ENCODE measurements at places on chromosomes 4 and X.

- DNase-seq, result no peak
These were observed 1.7 kb upstream of the KDR start for GRCh38 chr4:55127053-55127452.

- DNase-seq, result no peak
These were observed 92.4 kb downstream of the HPGD start for GRCh38 chr4:174429701-174430410.

DNA sequence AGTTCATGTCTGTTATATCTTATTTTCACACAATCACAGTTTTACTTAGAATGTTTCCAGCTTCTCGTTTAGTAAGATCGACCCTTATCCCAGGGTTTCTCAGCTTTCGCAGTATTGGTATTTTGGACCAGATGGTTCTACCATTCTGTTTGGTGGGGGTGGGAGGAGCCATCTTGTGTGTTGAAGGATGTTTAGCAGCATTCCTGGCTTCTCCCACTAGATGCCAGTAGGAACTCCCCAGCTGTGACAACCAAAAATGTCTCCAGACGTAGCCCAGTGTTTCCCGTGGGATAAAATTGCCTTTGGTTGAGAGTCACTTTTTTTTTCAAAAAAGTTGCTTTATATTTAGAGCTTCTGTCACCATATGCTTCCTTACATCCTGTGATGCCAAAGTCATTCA is 90.9 kb upstream of the TLR2 start:
- no peak for DNase-seq

GRCh38 chr4:13989501-13989900 is 362.0 kb upstream of the BOD1L1 start:
- DNase-seq, result no peak

DNA sequence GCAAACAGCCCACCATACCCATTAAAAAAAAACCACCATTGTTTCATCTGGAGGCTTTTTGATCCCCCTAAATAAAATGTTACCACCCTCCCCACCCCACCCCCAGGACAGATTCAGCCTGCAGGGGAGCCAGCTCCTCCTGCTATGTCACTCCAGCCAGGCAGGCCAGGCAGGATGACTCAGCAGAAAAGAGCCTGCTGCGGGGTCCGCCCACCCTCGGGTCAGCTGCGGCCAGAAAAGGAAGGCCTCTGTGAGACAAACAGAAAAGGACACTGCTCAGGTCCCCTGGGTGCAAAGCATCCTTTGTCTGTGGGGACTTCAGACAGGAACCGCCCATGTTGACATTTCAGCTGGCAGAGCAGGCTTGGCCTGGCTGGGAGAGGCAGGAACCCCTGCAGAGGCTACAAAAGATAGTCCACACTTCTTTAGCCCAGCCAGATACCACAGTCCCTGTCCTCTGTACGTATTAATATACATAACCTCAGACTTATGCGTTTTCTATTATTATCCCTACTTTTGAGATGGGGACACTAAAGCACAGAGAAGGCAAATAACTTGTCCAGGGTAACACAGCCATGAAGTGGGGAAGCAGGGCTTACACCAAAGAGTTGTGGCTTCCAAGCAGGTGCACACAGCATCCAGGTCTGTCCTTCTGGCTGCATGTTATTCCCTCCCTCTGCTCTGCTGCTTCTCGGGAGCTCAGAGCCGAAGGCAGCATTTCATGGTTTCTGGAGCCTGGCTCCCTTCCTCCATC is 147.7 kb downstream of the CPEB2 start:
- no peak for DNase-seq

GRCh38 chrX:137044893-137045292 is 11.1 kb upstream of the GPR101 start:
- no peak for DNase-seq

DNA sequence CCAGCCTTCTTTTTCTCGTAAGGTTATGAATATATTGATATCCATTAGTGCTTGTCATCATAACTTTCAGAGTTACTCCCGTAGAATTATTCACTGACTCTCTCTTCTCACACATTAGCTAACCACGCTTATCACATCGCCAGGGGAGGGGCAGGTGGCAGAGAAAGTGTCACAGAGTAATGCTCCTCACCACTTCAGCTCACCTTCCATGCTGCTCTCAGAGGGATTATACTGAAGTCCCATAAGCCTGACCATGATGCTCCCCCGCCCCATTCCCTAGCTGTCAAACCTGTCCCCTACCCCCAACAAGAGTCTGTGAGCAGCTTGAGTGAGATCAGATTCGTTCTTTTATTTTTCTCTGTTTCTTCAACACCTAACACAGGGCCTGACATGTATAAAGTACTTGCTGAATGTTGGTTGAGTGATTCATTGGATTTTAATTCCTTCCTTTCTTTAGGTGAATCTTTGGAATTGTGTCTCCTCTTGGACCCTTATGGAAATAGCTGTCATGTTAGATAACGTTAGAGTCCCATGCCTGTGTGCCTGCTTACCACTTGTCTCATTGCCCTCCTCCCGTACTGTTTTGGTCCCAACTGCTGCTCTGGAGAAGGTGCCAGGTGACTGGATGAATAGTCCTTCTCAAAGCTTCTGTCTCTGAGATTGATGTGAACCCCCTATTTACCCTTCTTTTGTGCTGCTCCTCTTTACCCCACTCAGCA is 55.1 kb downstream of the RS1 start:
- no peak for DNase-seq

- peak; percentile 38 for DNase-seq
These were observed 29.2 kb upstream of the MXD4 start for GRCh38 chr4:2290974-2291704.

- DNase-seq, result no peak
These were observed 145.5 kb downstream of the AREG start for GRCh38 chr4:74590476-74590875.

DNA sequence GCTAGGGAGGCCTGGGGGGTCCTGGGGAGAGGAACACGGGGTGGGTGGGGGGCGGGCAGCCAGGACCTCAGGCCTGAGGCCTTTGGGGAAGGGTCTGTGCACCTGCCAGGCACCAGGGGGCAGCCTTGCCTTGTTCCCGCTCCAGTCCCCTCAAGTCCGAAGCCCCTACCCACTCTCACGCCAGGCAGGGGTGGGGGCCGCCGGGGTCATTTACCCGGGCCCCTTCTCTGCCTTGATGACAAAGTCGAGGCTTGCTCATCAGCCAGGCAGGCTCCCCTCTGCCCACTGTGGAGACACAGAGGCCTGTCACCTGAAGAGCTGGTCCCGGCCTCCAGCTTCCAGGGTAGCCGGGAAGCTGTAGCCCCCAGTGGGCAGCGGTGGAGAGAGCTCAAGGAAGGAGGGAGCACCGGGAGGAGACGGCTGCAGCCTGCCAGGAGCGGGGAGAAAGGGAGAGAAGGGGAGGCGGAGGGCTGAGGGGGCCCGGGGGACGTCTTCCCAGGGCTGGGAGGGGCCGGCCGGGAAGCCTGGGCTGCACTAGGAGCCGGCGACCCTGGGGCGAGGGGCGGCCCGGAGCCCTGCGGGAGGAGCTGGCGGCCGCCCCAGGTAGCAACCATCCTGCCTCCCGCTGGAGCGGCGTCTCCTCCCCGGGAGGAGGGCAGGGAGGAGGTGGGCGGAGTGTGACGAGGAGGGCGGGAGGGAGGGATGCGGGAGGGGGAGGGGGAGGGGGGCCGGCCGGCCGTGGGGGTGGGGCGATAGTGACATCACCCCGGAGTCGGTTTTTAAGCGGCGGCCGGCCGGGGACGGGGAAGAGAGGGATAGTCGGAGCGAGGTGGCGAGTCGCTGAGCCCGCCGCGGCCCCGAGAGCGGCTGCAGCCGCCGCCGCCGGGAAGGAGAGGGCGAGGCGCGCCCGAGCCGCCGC is at the start of gene SLC6A8:
Gene SLC6A8 (plus strand): TSS at position 806 of the 919 bp plus-strand sequence. CDS start 649 bp downstream, outside the sequence.
- DNase-seq, result no peak

DNA sequence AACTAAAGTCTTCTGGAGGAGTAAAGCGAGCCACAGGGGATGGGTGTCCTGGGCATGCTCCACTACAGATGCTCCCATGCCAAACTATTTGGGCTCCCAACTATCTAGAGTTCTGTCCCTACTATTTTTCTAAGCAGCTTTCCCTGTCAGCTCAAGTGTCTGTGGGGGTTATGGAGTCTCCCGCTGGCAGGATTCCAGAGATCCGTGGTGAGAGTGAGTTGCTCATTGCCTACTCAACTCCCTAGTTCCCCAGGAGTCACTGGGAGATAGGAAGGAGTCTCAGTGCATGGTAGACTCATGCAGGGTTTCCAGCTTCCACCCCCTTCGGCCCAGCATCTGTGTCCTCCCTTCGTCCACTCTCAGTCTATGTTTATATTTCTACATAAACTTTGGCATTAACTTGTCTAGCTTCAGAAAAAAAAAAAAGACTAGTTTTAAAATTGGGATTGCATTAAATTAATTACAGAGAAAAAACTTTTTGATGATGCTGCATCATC is 55.1 kb upstream of the INPP4B start:
- no peak for DNase-seq

- DNase-seq, result no peak
These were observed 468.5 kb downstream of the PDGFC start for GRCh38 chr4:156503119-156503518.

DNA sequence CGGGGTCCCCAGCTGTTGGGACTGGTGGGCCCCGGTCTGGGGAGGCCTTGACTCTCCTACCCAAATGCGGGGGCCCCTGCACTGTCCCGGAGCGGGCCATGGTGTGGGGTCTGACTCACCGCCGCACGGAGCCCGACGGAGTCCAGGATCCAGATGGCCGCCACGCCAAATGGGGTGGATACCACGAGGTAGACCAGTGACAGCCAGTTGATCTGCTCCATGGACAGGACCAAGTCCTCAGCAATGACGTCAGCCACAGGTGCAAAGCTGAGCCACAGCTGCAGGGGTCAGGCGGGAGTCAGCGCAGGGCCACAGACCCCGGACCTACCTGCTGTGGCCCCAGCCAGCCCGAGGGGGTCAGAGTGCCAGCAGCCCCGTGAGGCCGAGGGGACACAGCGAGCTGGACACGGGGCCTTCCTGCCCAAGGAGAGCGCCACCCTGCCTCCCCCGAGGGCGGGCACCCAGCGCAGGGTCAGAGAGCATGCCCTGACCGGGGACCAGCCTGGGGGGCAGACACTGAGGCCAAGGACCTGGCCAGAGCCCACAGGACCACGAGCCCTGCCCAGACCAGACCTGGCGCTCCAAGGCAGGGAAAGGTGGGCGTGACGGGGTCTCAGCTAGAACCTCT is 2.4 kb downstream of the SLC49A3 start:
- DNase-seq, result no peak

GRCh38 chr4:151541389-151542071 is 132.6 kb downstream of the FHIP1A start:
- no peak for DNase-seq

DNA sequence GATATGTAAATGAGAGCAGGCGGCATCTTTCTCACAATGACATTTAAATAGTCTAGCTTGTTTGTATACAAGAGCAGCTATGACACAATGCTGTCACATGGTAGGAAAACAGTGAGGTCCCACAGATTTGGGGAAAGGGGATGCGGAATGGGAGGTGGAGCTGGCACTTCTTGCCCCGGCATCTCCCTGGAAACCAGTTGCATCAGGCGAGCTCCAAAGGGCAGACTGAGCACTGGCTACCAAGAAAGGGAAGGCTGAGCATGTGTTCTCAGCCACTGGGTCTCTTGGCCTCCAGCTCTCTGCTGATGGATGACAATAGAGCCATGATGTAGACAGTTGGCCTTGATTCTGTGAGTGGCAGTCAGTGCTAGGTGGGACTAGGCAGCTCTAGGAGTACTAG is 109.0 kb downstream of the UCHL1 start:
- DNase-seq, result no peak

DNA sequence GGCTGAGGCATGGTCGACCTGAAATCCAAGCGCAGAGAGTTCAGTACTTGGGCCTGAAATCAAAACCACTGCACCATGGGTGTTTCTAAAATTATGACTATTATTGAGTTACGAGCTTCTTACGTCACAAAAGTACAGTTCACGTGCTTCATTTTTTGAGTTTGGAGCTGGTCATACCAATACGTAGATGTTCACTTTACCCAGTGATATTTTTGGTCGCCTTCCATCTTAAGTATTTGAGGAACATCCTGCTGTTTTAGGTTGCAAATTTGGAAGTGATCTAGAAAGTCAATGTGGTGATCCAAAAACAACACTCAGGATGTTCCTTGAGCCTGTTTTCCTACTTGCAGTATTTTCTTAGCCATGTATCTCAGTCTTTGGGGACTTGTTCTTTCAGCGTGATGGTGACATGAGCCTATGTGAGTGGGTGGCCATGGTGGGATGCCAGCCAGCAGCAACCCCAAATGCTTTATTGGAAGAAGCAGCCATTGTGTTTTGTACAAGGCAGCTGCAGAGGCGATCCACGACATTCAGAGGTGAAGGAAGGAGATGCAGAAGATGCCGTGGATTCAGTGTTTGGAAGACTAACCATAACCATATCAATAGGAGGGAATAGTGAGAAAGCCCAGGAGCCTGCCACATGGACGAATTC is 28.7 kb downstream of the LDB2 start:
- DNase-seq, result no peak

DNA sequence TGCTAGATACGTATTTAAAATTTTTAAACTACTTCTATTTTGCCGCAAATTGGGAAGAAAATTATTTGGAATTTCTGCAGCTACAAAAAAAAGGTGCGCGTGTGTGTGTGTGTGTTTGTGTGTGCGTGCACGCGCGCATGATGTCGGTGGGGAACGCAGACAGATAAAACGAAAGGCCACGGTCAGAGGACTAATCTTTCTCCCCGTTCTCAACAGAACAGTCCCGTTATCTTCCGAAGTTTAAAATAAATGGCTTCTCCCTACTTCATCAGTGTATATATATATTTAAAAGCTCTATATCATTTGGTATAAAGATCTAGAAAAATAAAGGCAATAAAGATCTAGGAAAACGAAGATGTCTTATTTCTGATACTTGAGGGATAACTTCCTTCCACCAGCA is 1.5 kb downstream of the MGARP start:
- no peak for DNase-seq

- DNase-seq, result no peak
These were observed 196.5 kb downstream of the SMIM20 start for GRCh38 chr4:26110493-26110892.

DNA sequence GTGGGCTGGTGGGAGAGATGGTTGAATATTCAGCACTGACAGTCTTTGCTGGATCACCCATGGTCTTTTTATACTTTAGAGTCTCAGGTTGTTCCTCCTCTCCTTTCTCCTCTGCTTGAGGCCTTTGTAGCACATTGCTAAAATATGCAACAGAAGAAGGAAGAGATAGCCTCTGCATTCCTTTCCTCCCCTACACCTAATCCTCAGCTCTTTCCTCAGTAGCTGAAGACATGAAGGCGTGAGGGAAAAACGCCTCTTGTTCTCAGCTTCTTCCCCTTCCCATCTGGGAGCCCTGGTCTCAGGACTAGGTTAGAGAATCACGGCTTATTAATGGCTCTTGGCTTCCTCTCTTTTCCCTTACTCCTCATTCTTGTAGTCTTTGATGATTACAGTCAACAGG is 76.8 kb downstream of the RNF150 start:
- no peak for DNase-seq

- no peak for DNase-seq
These were observed 22.8 kb upstream of the SPON2 start for GRCh38 chr4:1195109-1195671.

DNA sequence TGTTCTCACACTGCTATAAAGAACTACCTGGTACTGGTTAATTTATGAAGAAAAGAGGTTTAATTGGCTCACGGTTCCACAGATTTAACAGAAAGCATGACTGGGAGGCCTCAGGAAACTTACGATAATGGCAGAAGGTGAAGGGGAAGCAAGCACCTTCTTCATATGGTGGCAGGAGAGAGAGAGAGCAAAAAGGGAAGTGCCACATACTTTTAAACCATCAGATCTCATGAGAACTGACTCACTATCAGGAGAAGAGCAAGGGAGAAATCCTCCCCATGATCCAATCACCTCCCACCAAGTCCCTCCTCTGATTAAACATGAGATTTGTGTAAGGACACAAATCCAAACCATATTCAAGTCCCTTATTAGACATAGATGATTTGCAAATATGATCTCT is 12.3 kb upstream of the RAP2C start:
- no peak for DNase-seq

GRCh38 chr4:176298664-176299063 is 21.1 kb upstream of the SPCS3 start:
- no peak for DNase-seq

Data from stimulated activated CD4-positive, alpha-beta T cell treated with anti-CD3 and anti-CD28 coated beads, TNF-alpha, amount 100 ng/mL, for 1 hour (primary cell).